ENCODE measurements at places on chromosomes 3 and 15.

DNA sequence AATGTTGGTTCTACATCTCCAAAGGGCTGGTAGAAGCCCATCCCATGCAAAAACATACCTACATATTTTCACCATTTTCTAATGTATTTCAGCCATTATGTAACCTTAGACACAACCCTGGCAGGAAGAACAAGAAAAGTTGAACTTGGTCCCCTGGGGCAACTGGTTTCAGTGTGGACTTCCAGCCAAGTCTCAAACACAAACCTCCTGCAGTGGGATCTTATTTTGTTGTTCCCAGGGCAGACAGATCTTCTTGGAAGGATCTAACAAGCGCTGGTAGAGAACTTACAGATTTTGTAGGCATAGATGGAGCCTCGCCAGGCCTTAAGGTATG lies 96.3 kb downstream of the ADAMTS17 start:
- DNase-seq: no peak

DNA sequence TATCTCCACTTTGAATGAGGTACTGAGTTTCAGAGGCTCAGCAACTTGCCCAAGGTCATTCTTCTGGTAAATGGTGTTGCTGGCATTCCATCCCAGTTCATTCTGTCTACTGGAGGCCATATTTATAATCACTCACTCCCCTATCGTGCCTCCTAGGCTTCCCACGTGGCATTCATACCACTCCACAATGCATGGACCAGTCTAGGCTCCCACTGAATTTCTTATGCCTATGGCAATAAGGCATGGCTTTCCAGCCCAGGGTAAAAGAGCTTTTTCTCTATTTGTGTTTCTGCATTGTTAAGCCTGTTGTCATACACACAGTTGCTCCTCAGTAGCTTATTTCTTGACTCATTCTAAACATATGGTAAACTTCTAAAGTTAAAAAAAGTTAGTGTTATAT lies 19.9 kb downstream of the BBX start:
- no peak for DNase-seq

- DNase-seq: no peak
Observed at GRCh38 chr15:36152936-36153335, 426.5 kb upstream of the CDIN1 start.

- no peak for DNase-seq
Observed at GRCh38 chr3:146589899-146590508, 15.1 kb downstream of the PLSCR5 start.

- DNase-seq: no peak
Observed at GRCh38 chr3:105653166-105653565, 215.6 kb downstream of the CBLB start.

- no peak for DNase-seq
Observed at GRCh38 chr15:78641102-78641748, at the start of gene CHRNB4. TSS of gene CHRNB4 (minus strand) at chr15:78641210. CDS start at chr15:78641133, 77 bp downstream.

DNA sequence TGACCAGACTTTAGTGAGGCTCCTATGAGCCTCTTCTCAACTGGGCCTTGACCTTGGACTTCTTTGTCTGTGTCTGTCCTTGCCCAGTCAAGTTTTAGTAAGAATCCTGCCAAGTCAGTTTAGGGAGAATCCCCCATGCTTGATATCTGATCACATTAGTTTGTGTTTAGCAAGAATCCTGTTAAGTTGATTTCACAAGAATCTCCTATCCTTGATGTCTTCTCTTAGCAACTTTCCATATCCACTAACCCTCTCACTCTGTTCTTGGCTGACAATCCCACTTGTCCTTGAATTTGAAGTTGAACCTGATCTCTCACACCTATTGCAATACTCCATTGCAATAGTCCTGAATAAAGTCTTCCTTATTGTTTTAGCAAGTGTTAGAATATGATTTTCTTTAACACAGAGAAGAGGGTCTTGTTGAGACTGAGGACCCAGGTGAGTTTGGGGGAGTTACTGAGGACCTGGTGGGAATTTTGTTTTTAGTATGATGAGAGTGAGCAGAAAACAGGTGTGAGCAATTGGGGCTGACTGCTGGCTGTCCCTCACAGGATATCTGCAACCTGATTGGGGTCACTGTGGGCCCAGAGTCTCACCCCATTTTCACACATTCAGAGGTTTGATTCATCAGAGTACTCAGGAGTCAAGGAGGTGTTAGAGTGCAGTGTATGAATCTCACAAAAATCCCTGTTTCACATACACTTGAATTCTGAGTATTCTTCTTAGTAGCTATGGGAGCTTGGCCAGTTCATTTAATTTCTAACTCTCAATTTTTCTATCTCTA lies 39.9 kb upstream of the TNFAIP8L3 start:
- no peak for DNase-seq

- DNase-seq: no peak
Observed at GRCh38 chr15:100786901-100787566, 92.6 kb upstream of the ALDH1A3 start.

DNA sequence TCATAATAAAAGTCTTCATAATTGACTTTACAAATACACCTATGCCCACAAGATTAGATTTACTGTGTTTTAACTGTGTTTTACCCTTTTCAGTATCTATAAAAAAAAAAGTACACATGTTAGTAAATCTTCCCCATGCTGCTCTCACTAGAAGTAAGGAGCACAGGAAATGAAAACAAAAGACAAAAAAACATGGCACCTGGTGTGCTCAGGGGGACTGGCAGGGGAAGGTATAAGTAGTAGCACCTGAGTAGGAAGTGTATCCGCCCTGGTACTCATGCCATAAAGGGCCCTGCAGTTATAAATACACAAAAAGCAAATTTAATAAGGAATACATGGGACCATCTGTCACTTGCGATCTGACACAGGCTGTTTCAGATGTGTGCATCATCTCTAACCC lies 8.9 kb upstream of the ALDH1A2 start:
- DNase-seq: no peak

DNA sequence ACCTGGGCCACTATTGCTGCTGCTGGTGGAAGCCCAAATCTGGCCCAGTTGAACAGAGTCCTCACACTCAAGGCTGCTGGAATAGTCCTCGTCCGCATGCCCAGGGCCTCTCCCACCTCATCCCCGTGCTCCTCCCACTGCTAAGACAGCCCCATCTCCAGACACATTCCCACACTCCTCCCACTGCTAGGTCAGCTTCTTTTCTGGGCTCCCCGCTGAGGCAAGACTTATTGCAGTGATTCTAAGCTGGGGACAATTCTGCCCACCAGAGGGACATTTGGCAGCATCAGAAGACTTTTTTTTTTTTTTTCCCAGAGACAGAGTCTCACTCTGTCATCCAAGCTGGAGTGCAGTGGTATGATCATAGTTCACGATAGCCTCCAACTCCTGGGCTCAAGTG lies 35.1 kb downstream of the POC1A start:
- no peak for DNase-seq

DNA sequence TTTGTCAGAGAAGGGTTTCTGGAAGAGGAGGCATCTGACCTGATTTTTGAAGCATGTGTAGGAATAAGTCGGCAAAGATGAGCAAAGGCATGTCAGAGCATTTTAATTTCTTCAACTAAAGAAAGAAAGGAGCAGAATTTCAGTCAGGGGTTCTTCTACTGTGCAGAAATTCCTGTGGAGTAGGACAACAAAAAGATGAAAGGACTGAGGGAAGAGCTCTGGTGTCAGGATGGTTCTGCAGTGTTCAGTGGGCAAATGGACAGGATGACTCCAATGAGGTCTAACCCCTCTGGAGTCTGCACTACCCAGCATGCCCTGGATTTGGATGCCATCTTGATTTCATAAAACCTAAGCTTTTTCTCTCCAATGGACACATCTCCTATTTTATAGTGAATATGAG lies 47.7 kb upstream of the SIAH2 start:
- DNase-seq: no peak

DNA sequence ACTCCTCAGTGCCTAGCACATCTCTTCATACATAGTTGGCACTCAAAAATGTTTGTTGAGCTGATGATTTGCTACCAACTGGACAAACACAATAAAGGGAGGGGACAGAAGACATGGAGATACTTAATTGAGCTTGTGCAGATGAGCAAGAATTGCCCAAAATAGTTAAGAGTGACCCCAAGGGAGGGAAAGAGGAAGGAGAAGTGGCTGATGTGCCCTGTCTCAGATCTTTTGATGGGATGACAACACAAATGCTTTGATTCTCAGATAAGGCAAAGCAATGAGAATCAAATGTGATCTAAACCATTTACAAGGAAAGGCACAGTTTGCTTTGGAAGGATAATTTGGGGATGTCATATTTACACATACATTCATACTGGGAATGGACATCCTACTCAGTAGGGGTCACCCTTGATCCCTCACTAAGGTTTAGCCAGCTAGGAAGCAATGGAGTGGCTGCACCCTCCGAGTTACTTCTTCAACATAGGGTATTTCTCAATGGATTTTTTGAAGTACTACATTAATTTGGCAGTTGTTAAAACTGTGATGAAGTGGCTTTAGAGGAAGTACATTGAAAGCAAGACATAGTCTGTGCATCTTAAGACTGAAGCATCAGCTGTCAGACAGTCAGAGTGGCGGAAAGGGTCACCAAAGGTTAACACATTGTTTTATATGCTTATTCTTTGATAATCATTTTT lies 21.9 kb upstream of the SSR3 start:
- no peak for DNase-seq

GRCh38 chr15:57861815-57862586 lies 155.5 kb downstream of the POLR2M start:
- no peak for DNase-seq

- no peak for DNase-seq
Observed at GRCh38 chr3:150436161-150436560, 28.1 kb downstream of the TSC22D2 start.

DNA sequence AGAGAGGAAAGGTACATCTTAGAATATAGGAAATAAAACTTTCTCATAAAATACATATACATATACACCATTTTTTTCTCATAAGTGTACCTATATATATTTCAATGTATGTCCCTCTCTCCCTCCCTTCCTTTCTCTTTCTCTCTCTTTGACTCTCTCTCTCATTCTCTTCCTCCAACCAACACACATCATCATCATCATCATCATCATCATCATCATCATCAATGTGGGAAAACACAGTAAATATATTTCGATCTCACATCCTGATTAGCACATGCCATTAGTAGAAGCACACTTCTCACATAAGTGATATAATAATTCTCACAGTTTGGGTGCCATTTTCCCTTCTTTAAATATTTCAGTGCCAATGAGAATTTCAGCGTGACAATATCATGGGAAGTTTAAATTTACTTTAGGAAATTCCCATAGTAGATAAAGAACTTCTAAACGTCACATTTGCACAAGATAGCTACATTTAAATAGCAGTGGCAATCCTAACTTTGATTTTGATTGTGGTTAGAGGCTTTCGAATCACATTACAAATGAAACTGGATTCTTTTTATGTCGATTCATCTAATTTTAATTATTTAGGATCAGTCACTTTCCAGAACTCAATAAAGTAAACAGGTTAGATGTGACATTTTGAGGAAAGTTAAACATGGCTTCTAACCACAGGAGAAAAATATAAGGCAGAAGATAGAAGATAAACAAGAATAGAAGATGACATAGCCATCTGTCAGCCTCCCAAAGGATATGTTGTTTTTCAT lies 33.0 kb upstream of the ACTC1 start:
- DNase-seq: no peak

GRCh38 chr15:85976986-85977385 lies 102.7 kb upstream of the AGBL1 start:
- DNase-seq: no peak

DNA sequence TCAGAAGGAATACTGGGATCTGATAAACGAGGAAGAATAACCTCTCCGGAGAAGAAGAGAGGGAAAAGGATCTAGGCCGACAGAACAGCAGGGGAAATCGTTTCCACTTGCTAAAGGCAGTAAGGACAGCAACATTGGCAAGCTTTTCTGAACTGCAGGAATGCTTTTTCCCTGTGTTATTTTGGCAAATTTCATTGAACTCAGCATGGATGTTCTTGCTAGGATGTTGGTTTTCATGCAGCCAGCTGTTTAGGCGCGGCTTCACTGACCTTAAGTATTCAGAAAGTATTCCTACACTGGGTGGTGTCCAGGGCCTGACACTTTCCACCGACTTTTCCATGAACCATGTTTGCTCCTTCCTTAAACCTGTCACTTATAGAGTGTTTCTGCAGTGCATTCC lies 489.7 kb downstream of the CNTN3 start:
- DNase-seq: no peak

- DNase-seq: no peak
Observed at GRCh38 chr3:139468399-139468798, 7.9 kb downstream of the RBP2 start.

DNA sequence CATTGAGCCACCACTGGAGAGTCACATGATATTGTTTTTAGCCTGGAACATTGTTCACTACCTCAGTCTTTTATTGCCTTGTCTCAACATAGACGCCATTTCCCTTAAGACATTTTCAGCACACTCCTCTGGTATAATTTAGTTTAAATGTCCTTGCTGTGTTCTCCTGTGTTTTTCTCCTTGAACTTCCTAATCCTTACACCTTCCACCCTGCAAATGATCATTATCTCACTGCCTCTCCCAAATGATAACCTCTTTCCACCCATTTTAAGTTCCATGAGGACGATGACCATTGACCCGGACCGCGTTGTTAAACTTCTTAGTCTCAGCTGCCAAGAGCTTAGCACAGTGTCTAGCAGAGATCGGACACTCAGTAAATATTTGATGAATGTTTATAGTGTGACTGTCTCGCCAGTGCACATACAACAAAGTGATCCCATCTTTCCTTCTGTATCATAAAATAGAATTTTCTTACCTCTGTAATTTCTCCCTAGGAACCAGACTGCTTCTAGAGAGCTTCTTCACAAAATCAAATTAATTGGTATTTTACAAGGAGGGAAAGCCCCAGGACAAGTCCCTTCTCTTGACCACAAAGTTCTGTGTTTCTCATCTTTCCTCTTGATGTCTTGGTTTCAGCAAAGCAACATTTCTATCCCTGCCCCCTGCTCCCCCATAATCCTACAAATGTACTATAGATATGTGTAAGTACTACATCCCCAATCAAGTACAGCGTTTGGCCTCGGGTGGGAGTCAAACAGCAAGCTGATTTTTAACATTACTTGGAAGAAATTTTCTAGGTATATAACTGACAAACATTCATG lies 429.6 kb downstream of the LPP start:
- DNase-seq: no peak

- no peak for DNase-seq
Observed at GRCh38 chr3:9009976-9010545, 46.8 kb upstream of the RAD18 start.

DNA sequence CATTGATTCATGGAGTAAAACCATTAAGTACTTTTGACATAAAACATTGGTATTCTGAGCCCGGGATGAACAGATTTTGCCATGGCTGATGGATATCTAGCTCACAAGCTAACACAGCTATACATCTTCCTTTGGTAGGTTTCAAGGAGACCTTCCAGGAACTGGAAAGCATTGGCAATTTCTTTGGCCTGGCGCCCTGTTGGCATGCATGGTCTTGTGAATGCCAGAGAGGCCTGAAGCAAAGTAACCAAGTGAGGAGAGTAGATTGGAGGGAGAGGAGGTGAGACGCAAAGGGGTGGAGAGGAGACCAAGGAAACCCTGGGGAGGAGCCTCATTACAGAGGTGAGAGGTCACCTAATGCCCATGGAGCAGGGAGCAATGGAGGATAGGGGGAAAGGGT lies 67.2 kb downstream of the SQOR start:
- DNase-seq: no peak

DNA sequence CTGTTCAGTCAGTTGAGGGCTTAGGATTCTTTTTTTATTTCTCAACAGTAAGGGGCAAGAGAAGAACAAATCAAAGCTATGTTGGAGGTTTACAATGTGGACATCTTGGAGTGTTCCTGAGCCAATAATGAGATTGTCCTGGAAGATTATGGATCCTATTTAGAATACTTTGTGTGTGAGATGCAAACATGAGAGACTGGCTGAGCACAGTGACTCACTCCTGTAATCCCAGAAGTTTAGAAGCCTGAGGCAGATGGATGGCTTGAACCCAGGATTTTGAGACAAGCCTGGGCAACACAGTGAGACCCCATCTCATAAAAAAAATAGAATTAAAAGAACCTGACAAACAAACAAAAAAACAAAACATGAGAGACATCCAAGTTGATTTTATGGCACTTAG lies 351.6 kb downstream of the GAP43 start:
- DNase-seq: no peak

Measured in T-helper 17 cell (primary cell).